ENCODE measurements at places on chromosomes 3 and 15.

DNA sequence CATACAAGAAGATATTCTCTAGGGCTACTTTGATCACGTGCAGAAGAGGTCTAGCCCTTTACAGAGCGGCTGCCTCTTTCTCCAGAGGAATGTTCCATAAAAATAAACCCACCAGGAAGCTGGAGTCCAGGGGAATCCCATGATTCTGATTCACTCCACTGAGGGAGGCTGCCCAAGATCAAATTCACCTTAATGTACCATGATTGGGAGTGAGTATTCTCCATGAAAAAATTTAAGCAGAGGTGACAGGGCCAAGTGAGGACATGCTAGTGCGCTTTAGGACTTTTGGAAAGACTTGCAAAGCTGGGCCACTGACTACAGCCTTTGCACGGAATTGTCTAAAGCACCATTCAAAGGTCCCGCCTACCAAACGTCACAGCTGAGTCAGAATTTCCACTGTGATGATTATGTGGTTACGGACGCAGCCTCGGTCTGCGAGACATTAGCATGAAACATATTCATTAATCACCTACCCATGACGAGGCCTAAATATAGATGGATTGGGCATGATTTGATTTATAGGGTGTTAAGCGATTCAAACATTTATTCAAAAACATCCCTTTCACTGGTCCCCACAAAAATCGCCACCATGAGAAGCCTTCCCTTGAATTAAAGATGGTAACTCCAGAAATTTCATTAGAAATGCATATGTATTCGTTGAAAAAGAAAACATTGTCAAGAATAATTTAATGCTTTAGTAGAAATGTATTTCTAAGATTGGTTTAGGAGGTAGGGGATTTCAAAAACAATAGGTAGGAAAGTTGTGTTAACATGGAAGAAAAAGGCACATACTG is 152.6 kb downstream of the GREM1 start:
- peak; percentile 30 for DNase-seq

- no peak for DNase-seq
Measured at GRCh38 chr3:146532406-146532805, 12.0 kb downstream of the PLSCR1 start.

DNA sequence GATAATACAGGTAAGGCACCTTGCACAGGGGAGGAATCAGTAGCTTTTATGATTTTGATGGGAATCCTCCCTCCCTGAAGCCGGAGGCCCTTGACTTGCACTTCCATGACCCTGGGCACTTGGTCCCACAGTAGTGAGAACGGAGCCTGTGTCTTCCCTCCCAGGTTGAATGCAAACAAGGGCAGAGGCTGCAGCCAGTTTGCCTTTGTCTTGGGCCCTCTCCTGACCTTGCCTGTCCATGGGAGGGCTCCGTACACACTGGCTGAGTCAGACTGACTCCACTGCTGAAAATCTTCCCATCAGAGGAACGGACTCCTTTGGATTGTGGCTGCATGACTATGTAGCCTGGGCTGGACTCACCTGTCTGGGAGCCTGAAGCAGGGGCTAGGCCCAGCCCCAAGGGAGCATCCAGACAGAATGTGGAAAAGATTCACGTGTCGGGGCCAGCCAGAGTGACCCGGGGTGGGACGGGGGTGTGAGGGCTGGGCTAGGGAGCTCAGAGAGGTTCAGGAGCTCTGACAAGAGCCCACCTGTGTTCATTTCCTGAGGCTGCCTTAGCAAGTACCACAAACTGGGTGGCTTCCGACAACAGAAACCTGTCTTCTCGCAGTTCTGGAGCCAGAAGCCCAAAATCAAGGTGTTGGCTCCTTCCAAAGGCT is 9.5 kb downstream of the TBC1D21 start:
- DNase-seq = no peak

DNA sequence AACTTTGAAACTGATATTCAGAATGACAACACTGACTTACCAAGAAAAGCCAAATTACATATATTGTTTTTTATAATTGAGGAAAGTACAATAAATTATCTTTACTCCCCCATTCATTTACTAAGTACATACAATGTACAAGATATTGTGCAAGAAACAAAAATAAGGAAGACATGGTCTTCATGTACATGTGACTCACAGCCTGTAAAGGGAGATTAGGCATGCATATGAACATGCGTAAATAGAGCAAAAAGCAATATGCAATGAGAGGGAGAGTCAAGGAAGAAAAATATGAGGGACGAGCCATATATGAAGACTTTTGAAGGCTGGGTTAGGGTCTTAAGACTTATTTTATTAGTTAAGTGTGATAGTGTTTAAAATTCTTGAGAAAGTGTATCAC is 258.4 kb downstream of the GBE1 start:
- DNase-seq = no peak

DNA sequence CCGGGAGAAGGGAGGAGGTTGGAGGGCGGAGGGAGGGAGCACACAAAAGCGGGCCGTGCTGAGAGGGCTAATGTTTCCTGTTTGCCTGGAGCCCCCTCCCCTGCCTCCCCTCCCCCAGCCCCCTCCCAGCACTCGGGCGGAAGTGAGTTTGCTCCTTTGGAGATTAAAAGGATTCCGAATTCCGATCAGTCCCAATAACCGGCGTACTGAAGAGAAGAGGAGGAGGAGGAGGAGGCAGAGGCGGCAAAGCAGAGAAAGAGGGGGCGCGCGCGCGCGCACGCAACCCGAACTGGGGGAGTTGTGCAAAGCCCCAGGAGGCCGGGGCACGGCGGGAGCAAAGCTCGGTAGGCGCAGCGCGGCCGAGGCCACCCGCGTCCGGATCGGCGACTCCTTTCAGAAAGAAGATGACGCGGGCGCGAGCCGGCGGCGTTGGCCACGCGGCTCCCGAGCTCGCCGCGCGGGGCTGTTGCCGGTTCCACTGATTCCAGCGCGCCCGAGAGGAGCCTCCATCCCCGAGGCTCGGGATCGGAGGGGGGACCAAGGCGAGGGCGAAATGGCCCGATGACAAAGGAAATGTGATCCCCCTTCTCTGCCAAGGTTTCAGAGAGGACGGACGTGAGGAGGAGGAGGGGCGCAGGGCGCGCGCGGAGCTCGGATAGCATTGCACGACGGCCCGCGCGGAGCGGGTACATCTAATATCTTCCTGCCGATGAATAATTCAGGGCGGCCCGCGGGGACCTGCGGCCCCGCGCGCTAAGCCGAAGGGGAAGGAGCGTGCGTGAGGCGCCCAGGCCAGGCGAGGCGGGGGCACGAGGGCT is 1.1 kb upstream of the TRIM71 start:
- DNase-seq = no peak
